D721Med (cell line): ENCODE measurements at places on chromosomes 12 and 14.

GRCh38 chr14:53055003-53055402, 98.1 kb downstream of the DDHD1 start:
- DNase-seq: no peak

DNA sequence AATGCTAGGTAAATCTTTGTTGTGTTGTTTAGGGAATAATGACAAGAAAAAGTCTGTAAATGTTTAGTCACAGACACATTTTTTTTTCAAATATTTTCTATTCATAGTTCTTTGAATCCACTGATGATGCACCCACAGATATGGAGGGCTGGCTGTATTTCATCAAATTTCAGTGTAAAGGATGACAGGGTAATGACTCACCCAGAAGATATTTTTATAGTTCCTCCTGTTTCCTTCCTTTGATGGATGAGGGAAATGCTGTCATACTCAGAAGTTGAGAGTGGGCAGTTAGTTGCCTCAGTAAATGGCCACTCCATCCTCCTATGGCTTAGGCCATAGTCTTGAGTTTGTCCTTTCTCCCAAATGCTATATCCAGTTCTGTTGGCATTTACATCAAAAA, 76.9 kb upstream of the REP15 start:
- DNase-seq: no peak

DNA sequence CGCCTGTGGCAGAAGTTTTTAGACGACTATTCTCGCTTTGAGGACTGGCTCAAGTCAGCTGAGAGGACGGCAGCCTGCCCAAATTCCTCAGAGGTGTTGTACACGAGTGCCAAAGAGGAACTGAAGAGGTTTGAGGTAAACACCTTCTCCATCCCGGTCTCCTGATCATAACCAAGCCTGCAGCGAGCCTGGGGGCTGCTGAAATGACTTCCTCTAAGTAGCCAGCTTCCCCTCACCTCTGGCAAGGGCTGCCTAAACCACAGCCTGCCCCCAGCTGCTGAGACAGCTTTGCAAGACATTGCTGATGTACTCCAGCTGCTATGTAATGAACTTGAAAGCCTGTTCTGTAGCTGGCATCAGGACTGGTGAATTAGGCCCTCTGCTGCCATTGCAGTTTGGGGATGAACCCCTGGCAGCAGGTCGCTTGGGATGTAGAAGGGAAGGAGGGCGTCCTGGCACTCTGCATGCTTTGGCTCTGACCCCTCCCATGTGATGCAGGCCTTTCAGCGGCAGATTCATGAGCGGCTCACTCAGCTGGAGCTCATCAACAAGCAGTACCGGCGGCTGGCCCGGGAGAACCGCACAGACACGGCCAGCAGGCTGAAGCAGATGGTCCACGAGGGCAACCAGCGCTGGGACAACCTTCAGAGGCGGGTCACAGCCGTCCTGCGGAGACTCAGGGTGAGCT, 84.6 kb downstream of the ESR2 start:
- DNase-seq: no peak

GRCh38 chr14:28764257-28765160, 2.1 kb upstream of the FOXG1 start:
- DNase-seq: no peak

DNA sequence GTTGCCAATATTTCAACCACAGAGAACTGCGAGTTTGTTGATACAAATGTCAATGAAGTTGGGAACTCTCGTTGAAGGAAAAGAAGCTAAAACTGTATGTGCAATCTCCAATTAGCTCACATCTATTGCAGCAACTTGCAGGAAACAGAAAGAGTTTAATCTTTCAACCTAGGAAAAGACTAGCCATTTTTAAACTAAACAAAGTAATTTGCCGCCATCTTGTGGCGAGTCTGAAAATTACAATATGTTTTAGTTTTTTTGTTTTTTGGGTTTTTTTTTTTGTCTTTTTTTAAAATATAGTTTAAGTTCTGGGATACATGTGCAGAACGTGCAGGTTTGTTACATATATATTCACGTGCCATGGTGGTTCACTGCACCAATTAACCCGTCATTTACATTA, 131.2 kb upstream of the FOXG1 start:
- DNase-seq: no peak

DNA sequence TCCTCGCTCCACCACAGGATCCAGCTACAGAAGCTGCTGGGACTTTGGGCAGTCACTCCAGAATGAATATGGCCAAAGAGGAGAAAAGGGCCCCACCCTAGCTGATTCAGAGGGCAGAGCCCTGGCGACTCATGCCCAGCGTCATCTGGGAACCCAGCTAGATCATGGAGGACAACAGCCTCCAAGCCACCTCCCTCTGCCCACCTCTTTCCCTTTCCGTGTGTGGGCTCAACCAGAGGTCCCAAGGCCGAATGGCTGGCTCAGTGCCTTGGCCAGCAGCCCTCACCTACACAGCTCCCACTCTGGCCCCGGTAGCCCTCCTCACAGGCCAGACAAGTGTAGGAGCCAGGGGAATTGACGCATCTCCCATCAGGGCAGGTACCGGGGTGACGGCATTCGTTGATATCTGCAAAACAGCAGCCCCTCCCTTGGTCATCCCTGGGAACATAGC, 17.4 kb downstream of the ISCA2 start:
- no peak for DNase-seq

- no peak for DNase-seq
These were observed 3.8 kb downstream of the DIO3 start for GRCh38 chr14:101564819-101565698.

DNA sequence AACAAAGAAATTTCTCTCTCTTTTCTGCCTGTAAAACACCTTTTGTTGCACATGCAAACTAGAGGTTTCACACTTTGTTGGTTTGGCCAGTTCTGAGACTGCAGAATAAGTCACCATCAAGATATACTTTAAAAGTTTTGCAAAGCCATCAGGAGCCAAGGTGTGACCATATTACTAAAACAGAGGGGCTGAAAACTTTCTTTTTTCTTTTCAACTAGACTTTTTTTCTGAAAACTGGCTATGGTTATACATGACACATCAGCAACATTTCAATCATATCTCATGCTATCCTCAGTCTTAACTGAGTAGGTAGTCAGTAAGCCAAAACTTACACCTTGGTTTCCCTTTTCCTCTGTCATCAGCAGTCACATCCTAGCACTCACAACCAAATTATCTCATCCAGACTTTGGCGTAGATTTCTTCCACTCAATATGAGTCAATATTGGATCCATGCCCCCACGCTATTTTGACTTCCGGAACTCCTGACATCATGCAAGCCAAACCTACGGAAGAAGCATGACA, 4.1 kb upstream of the IFNG start:
- DNase-seq: no peak

DNA sequence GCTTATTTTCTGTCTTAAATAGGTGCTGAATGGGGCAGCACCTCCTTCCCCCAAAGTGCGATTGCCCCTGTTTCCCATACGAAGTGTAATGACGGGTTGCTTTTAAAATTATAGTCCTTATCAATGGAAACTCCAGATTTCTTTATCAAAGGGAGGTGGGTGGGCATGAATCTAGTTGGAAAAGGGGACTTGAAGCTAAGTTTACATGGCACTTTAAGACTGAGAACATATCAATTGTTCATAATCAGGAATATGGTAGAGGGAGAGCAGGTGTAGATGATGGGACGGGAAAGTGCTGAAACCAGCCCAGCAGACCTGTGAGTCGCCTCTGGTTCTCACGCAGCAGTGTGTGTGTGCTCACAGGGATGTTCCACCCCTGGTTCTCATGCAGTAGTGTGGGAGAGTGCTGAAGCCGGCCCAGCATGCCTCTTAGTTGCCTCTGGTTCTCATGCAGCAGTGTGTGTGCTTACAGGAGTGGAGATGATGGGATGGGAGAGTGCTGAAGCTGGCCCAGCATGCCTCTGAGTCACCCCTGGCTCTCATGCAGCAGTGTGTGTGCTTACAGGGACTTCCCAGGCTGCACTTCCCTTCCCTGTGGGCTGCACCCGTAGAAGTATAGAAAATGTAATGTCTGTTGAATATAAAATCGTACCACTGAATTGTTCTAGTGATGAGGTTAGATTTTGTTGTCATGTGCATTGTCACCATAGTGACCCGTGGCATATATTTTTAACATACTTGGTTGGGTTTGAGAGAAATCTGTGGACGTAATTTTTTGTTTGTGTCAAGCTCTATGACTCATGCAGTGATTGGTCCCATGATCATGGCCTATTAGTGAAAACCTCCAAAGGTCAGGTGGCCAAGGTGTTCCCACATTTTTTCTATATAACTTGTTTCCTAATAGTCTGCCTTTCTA, 51.6 kb downstream of the GPATCH2L start:
- no peak for DNase-seq

DNA sequence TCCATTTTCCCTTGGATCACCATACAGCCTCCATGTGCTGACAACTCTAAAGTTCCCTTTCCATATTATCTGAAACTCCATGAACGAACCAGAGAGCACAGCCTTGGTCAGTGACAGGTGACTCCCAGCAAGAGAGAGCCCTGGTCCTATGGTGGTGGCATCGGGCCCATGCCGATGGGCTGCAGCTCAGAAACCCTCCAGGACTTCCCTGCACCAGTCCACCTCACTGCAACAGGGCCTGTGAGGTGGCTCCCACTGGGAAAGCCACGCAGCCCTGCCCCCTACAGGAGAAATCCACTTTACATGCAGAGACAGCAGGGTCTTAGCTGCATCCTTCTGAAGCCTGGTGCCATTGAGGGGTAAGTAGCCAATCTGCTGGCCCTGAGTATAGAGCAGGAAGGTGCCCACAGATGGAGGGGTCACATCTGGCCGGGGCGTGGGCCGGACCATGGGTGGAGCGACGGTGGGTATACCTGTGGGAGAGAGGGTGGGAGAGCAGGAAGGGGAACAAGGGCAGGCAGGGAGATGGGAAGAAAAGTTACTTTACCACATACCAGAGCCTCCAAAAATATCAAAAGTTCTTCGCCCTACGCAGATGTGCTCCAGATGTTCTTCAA, 24.7 kb downstream of the RTRAF start:
- no peak for DNase-seq

GRCh38 chr12:18751866-18752265, 13.9 kb downstream of the CAPZA3 start:
- DNase-seq: no peak

DNA sequence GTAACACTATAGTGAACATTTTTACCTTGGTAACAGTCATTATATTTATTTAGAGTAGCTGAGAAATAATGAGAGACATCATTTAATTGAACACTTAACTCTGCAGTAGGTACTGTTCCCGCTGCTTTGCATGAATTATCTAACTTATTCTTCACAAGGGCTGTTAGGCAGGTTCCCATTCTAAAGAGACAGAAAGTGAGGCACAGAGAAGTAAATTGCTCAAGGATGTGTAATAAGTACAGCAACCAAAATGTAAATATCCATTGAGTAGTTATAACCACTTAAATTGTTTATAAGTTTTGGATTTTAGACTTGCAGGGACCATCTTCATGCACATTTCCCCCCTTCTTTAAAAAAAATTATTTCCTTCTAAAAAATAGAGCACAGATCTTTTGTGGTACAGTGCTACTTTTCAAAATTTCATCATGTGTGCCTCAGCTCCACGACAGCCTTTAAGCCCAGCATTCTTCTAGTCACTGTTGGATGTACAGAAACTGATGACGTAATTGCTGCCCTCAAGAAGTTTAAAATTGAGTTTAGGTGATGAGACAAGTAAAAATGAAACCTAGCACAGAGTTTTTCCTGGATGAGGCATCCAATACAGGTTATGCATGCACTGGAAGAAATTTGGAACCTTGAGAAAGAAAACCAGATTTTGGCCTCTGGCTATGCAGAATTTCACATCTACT, 6.0 kb upstream of the MANSC4 start:
- no peak for DNase-seq

DNA sequence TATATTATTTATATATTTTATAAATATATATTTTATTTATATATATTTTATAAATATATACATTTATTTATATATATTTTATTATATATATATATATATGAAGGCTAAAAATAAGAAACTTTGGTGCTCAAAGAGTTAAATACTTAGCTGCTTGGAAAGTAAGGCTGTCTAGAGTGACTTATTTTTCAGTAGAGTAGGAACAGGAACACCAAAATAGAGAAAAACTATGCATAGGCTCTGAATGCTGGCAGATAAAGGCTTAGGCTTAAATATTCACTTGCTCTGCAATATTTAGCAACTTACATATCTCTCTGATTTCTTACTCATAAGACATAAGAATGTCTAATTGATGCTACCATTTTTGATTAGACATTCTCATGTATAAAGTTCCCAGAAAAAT, 991.2 kb downstream of the VRK1 start:
- no peak for DNase-seq

GRCh38 chr12:128644664-128645296, 179.0 kb downstream of the SLC15A4 start:
- no peak for DNase-seq

DNA sequence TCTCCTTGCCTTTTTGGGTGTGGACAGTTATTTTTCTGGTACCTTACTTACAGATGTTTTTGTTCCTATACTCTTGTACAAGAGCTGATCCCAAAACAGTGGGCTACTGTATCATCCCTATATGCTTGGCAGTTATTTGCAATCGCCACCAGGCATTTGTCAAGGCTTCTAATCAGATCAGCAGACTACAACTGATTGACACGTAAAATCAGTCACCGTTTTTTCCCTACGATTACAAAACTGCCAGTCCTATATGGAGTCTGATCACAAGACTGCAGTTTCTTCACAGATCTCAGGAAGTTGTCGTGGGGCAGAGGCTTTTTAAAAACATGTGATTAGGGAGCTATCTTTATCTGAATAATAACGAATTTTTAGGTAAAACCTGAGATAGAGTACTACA, 1.3 kb downstream of the LYSET start:
- DNase-seq: no peak

GRCh38 chr12:131613678-131614077, 97.2 kb upstream of the SFSWAP start:
- no peak for DNase-seq

DNA sequence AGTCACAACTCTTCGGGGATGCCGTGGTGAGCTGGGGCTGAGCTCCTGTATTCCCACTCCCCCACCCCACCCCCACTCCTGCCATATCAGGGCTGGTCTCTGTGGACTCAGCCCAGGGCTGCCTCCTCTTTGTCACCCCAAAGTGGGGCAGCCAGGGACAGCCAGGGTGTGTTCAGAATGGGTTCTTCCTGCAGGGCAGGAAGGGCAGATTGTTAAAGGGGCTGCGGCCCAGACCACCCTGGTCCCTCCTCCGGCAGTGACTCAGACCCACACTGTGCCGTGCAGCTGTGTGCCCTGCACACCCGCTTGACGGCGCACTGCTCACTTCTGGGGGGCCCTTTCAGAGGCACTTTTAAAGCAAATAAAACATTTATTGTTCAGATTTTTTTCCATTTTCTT, 9.3 kb downstream of the SLC48A1 start:
- DNase-seq: no peak
